ENCODE measurements at places on chromosomes 4 and X.

- DNase-seq = no peak
Measured at GRCh38 chrX:12890467-12890866, 16.0 kb upstream of the TLR8 start.

DNA sequence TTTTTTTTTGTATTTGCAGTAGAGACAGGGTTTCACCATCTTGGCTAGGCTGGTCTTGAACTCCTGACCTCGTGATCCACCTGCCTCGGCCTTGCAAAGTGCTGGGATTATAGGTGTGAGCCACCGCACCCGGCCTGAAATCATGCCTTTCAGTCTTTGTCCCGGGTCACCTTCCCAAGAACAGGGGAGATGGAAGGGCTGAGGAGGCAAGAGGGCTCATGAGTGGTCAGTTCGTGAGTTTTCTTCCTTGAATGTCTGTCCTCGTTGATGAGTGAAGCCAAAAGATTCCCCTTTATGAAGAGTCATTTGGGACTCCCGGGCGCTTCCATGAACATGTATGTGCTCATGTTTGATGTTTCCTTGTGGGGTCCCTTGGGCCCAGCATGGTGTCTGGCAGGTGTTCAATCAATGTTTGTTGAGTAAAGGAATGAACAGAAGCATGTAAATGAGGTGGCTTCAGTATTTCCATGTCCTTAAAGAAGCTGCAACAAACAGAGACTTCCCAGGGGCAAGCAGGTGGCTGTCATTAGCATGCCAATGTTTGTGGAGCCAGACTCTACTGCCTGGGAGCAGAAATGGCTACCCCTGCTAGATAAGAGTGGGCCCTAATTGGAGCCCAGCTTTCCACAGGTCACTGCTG is 3.4 kb upstream of the SEPTIN6 start:
- no peak for DNase-seq

DNA sequence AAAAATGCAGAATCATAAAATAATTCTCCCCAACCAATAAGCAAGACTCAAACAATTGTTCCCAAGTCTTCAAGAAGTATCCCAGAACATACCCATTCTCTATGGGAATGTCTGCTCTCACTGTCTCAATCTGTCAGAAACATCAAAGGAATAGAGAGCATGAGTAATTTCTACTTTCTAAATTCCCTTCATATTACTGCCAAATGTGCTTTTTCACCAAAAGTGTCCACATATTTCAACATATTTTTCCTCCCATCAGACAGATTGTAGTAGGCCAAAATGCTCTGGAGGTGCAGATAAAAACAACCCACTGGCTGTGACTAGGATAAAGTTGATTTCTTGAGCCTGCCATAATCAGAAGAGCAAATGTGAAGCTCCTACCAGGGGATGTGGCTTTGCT is 692.0 kb upstream of the FAM241A start:
- no peak for DNase-seq

GRCh38 chrX:16103625-16104024 is 19.7 kb upstream of the GRPR start:
- DNase-seq = no peak

DNA sequence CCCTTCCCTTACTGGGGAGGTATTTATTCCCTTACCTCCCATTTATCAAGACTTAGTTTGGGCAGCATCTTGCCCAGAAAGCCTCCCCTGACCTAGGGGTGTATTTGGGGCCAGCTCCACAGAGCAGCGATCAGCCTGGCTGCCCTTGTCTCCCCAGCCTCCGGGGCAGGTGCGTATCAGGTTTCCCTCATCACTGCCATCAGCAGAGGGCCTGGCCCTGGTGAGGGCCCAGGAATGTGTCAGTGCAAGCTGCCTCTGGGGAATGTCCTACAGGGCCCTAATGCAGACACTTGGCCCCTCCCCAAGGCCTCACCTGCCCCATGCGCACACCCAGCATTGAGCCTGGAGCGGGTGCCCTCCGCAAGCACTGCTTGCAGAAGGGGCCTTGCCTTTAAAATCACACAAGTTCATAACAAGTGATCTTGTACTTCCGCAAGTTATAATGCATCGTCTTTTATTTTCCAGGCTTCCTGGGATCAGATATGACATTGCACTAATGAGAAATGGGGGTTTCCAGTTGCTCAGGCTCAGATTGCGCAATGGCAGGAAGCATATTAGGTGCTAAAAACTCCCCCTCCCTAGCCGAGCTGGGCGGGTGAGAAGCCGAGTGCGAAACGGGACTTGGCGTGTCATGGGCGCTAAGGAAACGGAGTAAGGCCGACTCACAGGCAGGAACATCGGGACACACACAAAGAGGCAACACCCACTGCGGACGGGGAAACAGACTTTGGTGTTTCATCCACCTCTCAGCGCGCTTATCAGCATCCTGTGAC is 25.4 kb upstream of the AFAP1 start:
- DNase-seq = no peak

Data from activated CD4-positive, alpha-beta T cell treated with anti-CD3 and anti-CD28 coated beads for 24 hours (primary cell).